ENCODE measurements at places on chromosomes 3 and 15.
A peak's percentile ranks its signal among the peaks of the same experiment; 100 is the strongest.

- no peak for DNase-seq
Measured at GRCh38 chr3:14894085-14894484, 53.3 kb upstream of the NR2C2 start.

DNA sequence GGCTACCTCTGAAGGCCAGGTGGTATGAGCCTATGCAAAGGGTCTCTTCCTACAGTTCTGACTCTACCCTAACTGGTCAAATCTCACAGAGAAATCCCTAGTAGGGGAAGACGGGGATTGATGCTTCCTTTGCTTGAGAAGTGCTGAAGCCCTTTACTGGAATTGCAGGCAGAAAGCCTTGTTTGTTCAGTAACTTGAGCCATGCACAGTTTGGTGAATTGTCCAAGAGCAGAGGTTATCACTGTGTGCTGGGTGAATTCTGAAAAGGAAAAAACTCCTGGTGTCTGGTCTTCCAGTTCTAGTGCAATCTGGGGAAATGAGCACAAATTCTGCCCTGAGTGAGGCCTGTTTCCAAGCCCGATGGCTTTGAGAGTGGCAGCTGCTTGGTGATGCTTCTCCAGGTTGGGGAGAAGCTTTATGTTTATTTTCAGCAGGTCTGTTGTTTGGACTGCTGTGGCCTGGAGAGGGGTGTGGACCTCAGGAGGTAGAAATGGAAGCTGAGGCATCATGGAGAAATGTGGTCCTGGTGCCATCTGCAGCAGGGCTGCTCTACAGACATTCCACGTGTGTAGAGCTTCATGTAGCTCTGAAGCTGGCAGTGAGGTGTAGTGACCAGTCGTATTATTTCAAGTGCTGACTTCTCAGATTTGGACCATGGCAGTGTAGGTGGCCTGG, 60.9 kb downstream of the ARNT2 start:
- no peak for DNase-seq

- no peak for DNase-seq
Measured at GRCh38 chr3:61053781-61054496, 197.3 kb downstream of the FHIT start.

- DNase-seq = no peak
Measured at GRCh38 chr3:178246004-178246403, 290.2 kb upstream of the KCNMB2 start.

GRCh38 chr3:52341123-52341522, 25.0 kb downstream of the DNAH1 start:
- no peak for DNase-seq

DNA sequence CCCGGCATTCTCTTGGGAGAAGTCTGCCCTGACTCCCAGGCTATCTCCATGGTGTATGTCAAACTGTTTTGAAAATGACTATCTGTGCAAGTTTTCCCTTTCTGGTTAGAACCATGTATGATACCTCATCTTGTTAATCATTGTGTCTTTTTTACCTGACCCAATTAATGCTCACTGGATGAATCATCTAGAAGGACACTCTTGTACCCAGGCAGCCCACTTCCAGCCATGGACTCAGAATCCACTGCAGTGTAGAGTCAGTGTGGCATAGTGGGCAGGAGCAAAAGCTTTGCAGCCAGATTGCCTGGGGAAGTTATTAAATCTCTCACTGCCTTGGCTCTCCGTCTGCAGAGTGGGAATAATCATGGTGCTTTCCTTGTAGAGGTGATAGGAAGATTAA, 1.2 kb downstream of the FAM3D start:
- no peak for DNase-seq

GRCh38 chr3:101966226-101966625, 116.9 kb downstream of the NFKBIZ start:
- no peak for DNase-seq

GRCh38 chr3:176951586-176952292, 245.5 kb downstream of the TBL1XR1 start:
- DNase-seq = peak; percentile 35

- DNase-seq = no peak
Measured at GRCh38 chr3:138732456-138732855, 102.3 kb downstream of the PIK3CB start.

- no peak for DNase-seq
Measured at GRCh38 chr3:149519912-149520311, 45.4 kb downstream of the TM4SF4 start.

GRCh38 chr3:34213478-34213877, 415.0 kb downstream of the PDCD6IP start:
- DNase-seq = no peak

- no peak for DNase-seq
Measured at GRCh38 chr15:55669270-55669669, 73.7 kb downstream of the PRTG start.

GRCh38 chr3:157914882-157915281, 191.3 kb downstream of the SHOX2 start:
- DNase-seq = no peak

GRCh38 chr3:27464646-27465045, 19.5 kb downstream of the SLC4A7 start:
- no peak for DNase-seq

DNA sequence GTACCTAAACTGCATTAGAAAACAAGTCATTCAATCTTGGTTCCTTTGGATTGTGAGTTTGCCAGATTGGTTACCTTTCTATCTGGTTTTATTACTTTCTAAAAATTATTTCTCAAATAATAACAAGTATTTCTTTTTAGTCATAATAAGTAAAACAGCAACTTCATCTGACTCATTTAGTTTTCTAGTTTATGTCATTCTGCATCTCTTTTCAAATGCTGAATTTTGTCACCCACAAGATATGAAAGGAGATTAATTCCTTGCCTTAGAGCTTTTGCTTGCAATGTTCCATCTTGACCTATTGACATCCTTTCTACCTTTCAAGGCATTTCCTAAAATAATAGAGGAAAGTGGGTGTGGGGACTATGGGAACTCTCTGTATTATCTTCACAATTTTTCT, 253.6 kb upstream of the PEX5L start:
- DNase-seq = no peak

DNA sequence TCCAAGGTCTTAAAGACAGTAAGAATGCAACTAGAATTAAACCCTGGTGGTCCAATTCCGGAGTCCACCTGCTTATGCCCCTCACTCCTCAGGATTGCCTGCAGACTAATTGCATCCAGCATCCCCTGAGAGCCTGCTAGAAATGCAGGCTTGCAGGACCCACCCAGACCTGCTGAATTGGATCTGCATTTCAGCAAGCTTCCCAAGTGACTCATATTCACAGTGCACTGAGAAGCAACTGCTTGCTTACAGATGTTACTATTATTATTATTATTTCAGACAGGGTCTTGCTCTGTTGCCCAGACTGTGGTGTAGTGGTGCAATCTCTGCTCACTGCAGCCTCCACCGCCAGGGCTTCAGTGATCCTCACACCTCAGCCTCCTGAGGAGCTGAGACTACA, 83.5 kb upstream of the VGLL4 start:
- DNase-seq = no peak

DNA sequence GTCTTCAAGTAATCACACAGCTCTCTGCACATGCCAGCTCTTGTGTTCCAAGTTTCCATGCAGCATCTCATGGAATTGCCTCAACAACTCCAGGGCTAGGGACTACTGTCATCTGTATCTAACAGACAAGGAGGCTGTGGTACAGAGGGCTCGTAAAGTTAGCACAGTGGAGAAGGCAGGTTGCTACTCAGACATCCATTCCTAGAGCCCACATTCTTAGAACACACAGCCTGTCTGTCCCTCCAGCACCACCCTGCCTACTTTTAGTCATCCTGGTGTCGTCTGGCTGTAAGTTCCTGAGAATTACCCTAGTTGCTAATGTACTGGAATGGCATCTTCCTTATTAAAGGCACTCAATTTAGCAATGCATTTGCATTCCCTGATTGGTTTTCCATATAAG, 862.5 kb downstream of the FHIT start:
- no peak for DNase-seq

- DNase-seq = no peak
Measured at GRCh38 chr3:177405191-177405672, 207.9 kb upstream of the TBL1XR1 start.

DNA sequence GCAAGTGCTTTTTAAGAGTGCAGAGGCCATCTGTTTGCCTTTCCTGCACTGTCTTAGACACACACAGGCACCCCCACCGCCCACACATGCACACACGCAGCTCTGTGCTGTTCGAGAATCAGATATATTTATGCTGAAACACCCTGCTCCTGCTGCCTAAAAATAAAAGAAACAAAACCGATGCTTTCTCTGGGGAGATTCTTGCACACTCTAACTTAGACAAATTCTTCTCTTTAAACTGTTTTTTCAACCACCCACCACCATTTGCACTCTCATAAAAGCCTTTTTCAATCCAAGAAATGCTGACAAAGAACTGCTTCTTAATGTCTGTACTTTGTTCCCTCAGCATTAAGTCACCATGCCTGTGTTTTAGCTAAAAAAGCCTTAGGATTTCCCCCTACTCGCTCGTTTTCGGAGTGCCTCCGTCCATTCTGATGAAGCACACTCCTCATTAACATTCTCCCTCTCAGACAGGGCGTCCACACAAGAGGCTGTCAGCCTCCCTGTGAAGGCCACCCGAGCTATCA, 26.2 kb downstream of the SLC12A8 start:
- peak; percentile 45 for DNase-seq

GRCh38 chr3:141486496-141486745, 406 bp upstream of the RASA2 start:
- no peak for DNase-seq

GRCh38 chr3:13379201-13379830, 40.8 kb downstream of the NUP210 start:
- DNase-seq = peak; percentile 77

GRCh38 chr15:51079226-51079625, 15.5 kb downstream of the TNFAIP8L3 start:
- DNase-seq = no peak

DNA sequence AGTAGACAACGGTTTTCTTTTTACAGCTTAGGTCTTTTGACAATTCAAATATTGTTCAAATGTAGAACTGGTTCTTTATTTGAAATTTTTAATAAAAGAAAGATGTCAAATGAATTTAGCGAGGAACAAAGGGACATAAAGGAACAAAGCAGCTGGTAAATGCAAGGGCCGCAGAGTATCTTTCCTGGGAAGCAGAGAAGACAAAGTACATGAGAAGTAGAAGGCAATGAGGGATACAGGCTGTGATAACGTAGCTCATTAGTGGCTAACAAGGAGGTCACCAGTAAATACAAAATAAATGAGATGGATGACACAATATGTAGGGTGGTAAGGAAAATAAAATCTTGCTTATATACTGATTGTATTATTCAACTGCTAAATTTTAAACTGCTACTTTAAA, 762.8 kb downstream of the VGLL3 start:
- no peak for DNase-seq

- DNase-seq = peak; percentile 90
Measured at GRCh38 chr3:32249184-32249782, 10.8 kb downstream of the CMTM8 start.

GRCh38 chr15:62469874-62470688, 305.0 kb upstream of the C2CD4B start:
- DNase-seq = peak; percentile 93

- peak; percentile 12 for DNase-seq
Measured at GRCh38 chr15:36994790-36995189, 105.6 kb downstream of the MEIS2 start.

- no peak for DNase-seq
Measured at GRCh38 chr3:37896827-37897226, 35.1 kb downstream of the CTDSPL start.

GRCh38 chr15:92502930-92503857, 109.5 kb downstream of the ST8SIA2 start:
- DNase-seq = no peak

DNA sequence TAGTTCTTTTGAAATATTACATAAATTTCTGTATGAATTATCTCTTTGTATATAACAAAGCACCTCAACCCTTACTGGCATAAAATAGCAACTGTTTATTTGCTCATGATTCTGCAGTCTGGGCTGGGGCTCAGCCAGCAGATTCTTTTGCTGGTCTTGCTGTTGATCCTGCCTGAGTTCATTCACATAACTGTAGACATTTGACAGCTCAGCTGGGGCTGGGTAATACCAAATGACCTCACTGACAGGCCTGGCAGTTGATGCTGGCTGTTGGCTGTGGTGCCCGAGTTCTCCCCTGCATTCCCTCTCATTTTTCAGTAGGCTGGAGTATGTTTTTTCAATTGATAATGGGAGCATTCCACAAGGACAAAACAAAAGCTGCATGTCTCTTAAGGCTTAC, 449.9 kb upstream of the GOLIM4 start:
- DNase-seq = no peak

GRCh38 chr3:148178503-148178902, 519.2 kb upstream of the AGTR1 start:
- no peak for DNase-seq

DNA sequence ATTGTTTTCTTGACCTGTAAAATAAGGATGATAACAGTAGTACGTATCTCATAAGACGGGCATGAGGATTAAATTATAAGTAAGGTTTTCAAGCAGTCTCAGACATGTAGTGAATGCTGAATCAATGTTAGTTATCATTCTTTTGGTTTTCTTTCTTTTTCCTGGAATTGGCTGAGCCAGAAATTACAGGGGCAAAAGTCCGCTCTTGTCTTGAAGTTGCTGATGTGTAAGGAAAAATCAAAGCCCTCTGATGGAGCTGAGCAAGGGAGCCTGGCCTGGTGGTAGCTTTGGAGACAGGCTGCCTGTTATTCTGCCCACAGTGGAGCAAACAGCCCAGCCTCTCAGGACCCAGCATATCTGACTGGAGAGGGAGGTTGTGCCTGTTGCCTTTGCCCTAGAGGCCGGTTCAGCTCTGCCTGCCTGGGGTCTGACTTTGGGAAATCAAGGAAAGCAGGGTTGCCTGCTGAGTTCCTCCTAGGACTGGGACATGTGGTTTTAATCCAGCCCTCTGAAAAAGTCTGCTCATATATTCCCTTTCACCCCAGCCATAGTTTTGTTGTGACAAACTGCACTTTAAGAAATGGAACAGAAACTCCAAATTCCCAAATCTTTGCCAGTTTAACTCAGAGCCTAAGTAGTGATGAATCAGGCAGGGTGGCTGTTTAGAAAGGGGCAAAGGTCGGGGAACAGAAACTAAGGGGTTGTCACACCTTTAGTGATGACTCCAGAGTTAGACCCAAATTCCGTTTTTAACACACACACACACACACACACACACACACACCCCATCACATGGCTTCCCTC, 40.1 kb downstream of the GASK1A start:
- DNase-seq = peak; percentile 2

DNA sequence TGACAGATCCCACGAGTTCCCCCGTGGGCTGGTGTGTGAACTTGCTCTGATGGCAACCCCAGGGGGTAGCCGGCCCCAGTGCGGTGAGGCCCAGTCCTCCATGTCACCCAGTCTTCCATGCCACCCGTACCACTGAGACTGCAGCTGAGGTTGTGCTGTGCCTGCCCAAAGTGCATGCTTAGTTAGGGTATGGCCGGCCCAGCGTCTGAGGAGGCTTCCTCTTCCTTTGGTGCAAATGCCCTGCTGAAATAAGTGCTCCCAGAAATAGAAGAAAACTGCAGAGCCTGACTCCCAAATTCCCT, 31.5 kb downstream of the MGLL start:
- no peak for DNase-seq

- peak; percentile 76 for DNase-seq
Measured at GRCh38 chr3:193795062-193795690, 202.2 kb downstream of the OPA1 start.

GRCh38 chr3:155651489-155652218, 93.2 kb downstream of the PLCH1 start:
- peak; percentile 3 for DNase-seq
